ENCODE measurements at places on chromosomes 4 and X. TPM values are rescaled to one million over a fixed set of nuclear protein-coding genes. Genes with fewer than 3 reads are reported as not detected.

- H3K4me3 ChIP-seq = no peak overlapping the region
- no peak for DNase-seq
- no peaks in the 10 kb centered on the region for H3K27me3 ChIP-seq
- peaks cover 14% of the 10 kb centered on the region for H3K4me1 ChIP-seq
- H3K36me3 ChIP-seq = no peaks in the 10 kb centered on the region
Observed at GRCh38 chr4:140056015-140056414, 98.0 kb downstream of the MAML3 start.

BLOC1S4 gene
- 18.1 TPM for polyA plus RNA-seq

DNA sequence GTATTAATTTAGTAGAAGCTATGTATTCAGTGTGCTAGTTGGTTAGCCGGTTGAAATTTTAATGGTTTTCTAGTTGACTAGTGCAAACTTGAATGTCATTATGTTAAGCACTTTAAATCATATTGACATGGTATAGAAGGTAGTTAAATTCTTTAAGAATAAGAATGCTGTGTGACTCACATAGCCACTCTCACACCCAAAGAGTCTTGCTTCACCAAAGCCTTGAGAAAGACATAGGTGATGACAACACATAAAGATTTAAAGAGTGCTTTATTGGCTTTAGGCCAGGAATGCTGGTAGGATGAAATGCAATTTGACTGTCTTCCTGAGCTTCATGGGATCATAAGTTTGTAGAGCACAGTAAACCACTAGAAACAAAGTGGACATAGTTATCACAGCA is 85.3 kb downstream of the DCAF8L2 start:
- no peak overlapping the region for H3K27ac ChIP-seq
- no peaks in the 10 kb centered on the region for H3K36me3 ChIP-seq
- no peak for DNase-seq

DNA sequence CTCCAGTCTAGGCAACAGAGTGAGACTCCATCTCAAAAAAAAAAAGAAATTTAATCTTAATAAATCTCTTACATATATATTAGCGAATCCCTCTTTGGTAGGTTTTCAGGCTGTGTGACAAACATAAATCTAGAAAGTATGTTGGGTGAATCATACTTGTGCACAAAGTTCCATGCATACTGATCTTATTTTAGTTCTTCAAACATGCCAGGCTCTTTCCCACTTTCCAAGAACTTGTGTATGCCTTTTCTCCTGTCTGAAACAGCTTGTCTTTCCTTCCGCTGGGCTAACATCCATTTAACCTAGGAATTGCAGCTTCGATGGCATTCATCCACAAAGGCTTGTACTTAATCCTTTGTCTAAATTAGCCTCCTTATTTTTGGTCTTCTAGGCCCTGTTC is 156.6 kb upstream of the CASK start:
- no peaks in the 10 kb centered on the region for H3K4me1 ChIP-seq
- DNase-seq = no peak
- H3K36me3 ChIP-seq = no peaks in the 10 kb centered on the region
- H3K27me3 ChIP-seq = no peaks in the 10 kb centered on the region

TMPRSS11A gene
- not detected for polyA plus RNA-seq

All from endothelial cell of umbilical vein (primary cell).